ENCODE measurements at places on chromosomes 16 and 17. TPM values are rescaled to one million over a fixed set of nuclear protein-coding genes. Genes with fewer than 3 reads are reported as not detected.

DNA sequence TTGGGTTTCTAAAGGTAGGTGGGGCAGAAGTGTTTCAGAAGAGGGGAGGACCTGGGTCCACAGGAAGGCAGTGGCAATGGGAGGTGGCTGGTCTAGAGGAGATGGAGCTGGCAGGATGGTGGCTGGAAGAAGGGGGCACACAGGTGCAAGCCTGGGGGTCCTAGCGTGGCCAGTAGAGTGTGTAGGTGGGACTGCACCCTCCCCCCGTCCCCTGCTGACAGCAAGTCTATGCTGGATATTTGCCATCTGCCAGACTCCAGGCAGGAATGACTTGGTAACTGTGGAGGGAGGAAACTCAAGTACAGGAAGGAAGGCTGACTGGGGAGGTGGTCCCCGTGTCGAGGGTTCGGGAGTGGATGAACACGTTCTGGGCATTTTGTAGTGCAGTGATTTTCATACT is 8.6 kb downstream of the MED9 start:
- DNase-seq: no peak

DNA sequence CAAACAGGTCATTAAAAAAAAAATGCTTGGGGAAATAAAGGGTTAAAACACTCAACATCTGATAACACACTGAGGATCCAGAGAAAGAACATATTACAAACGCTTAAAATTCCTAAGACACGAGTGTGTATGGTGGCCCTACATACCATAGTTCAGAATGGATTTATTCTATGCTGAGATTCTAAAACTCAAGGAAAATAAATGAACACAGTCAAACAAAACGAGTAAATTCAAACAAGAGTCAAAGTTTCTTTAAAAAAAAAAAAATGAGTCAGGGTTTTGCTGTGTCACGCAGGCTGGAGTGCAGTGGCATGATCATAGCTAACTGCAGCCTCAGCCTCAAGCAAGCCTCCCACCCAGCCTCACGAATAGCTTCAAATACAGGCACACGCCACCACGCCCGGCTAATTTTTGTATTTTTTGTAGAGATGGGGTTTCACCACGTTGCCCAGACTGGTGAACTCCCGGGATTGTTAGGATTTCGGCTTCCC is 17.4 kb downstream of the CRK start:
- no peak for DNase-seq

- no peak for DNase-seq
Observed at GRCh38 chr17:77692571-77693161, 265.8 kb upstream of the TNRC6C start.

DNA sequence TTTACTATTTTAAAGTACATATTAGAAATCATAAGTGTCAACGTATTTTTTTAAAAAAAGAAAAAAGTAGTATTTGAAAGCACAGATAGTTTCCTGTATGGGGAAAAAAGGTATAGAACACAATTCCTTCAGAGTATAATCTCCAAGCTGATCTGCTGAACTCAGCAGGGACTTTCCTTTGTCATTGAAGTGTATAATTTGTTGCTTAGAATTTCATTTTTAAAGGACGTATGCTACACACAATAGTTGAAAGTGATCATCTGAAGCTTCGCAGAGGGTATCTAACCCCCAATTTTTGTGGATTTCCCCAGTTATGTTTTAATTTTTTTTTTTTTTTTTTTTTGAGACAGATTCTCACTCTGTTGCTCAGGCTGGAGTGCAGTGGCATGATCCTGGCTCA is 20.2 kb upstream of the MAPT start:
- DNase-seq: no peak

GRCh38 chr17:21280081-21280518 is 4.4 kb upstream of the MAP2K3 start:
- DNase-seq: peak; percentile 87

DNA sequence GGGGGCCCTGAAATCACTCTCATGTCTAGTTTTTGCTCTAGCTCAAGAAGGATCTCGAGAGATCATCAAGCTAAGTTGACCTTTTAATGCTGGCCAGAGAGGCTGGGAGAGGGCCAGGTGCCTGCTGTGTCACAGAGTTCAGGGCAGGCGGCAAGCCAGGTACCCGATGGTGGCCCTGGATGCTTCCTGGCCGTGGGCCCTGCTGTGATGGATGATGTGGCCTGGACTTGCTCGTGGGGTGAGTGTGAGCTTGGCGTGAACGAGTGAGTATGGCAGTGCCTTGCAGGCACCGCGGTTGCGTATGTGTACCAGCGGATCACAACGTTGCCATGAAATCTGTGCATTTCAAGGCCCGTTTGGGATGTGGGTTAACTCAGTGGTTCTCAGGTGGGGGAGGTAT is 7.4 kb downstream of the IRF8 start:
- no peak for DNase-seq

- no peak for DNase-seq
Observed at GRCh38 chr16:68257251-68257905, 6.9 kb upstream of the SLC7A6 start.

DNA sequence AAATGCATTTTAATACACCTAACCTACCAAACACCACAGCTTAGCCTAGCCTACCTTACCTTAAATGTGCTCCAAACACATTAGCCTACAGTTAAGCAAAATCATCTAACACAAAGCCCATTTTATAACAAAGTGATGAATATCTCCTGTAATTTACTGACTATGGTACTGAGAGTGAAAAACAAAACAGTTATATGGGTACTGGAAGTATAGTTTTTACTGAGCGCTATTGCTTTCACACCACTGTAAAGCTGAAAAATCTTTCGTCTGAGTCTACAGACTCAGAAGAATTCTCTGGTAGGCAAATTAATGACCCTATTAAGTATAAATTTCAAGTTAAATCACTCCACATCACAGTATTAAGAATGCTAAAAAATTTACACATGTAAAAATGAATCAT is 3.5 kb downstream of the GRB2 start:
- DNase-seq: no peak

Gene NTN1
- total RNA-seq: 0.60 TPM

Gene PTRH2
- 9.3 TPM for total RNA-seq

Gene TBC1D3D
- total RNA-seq: 3.8 TPM

DNA sequence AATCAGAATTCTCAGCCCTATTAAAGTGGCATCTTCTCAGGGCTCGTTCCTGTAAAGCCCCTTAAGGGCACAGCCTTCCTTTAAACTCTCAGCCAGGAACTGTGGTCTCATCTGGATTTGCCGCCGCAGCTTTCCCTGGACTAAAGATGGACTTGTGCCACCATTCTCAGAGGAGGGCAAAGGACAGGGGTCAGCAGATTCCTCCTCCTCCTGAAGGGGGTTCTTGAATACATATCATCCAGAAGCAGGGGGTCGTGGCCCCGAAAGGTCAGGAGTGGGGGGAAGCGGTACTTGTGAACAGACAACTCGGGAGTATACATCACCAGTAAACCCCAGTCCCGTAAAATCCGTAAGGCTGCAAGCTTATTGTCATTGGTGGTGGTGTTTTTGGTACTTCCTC is 174.8 kb downstream of the RPTOR start:
- DNase-seq: no peak

DNA sequence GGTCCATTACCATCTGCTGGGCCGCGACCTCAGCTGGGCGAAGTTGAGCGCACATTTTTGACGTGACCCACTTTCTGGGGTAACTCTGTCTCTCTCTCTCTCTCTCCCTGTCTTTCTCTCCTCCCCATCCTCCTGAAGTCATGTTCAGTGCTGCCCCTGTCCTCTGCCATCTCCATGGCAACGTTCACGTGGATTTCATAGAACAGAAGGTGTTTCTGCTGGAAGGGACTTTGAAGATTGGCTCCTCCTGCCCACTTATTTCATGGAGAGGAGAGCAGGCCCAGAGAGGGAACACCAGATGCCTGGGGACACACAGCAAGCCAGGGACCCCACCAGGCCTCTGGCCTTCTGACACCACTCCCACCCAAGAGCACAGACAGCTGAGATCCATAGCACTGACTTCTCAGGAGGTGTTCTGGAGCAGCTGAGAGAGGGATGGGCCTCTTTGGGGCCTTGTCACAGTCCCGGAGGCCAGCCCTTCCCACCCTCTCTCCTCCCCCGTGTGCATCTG is 4.2 kb upstream of the CCNF start:
- no peak for DNase-seq

- DNase-seq: peak; percentile 73
Observed at GRCh38 chr16:12095275-12096156, 119.0 kb downstream of the SNX29 start.

Gene TBC1D3
- total RNA-seq: not detected

DNA sequence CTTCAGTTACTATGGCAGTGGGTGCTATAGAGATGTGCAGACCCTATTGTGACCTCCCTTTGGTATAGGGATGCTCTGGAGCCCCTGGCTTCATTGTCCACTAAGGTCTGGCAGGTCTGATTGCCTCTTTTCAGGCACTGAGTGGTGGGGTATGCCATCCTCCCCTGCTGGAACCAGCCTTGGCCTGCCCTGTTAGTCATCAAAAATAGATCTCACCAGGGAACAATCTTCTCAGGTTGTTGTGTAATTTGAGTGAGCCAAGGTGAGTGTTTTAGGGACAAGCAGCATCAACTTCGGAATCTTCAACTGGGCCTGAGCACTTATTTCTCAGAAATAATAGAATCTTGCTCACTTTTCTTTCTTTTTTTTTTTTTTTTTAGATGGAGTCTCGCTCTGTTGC is 19.6 kb downstream of the HMOX2 start:
- no peak for DNase-seq

Gene KRT222
- not detected for total RNA-seq

DNA sequence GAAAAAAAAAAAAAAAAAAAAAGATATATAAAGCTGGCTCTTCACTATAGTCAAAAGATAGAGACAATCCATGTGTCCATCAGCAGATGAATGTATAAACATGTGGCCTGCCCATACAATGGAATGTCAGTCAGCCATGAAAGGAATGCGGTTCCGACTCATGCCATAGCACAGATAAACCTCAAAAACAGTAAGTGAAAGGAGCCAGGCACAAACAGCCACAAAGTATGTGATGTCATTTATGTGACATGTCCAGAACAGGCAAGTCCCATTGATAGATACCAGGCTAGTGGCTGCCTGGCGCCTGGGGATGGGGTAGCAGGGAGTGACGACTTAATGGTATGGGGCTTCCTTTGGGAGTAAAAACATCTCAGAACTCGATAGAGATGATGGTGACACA is 155.7 kb downstream of the CMIP start:
- peak; percentile 71 for DNase-seq

Gene ABCA3
- total RNA-seq: 14.5 TPM

DNA sequence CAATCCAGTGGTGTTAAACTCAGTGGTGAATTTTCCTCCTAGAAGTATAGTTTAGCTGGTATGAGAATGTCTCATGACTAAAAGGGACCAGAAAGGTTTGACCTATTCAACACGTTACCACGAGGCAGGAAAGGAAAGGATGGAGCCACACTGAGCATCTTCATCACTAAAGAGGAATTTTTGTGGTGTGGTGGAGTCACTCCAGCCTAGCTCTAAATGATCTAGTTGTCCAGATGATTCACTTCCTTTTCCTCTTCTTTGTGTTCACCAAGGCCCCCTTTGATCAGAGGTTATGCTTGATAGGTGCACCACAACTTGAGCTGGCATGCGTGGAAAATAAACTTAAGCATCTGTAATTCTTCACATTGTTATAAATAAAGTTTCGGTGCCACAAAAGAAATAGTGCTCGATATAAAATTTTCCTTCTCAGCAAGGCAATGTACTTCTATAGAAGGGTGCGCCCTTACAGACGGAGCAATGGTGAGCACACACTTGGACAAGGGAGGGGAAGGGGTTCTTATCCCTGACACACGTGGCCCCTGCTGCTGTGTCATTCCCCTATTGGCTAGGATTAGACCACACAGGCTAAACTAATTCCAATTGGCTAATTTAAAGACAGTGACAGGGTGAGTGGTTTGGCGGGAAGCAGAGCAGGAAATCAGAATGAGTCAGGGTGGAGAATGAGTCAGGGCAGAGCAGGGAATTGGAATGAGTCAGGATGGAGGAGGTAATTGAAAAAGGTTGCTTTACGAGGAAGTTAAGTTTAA is 254.6 kb downstream of the HS3ST3A1 start:
- DNase-seq: peak; percentile 91

DNA sequence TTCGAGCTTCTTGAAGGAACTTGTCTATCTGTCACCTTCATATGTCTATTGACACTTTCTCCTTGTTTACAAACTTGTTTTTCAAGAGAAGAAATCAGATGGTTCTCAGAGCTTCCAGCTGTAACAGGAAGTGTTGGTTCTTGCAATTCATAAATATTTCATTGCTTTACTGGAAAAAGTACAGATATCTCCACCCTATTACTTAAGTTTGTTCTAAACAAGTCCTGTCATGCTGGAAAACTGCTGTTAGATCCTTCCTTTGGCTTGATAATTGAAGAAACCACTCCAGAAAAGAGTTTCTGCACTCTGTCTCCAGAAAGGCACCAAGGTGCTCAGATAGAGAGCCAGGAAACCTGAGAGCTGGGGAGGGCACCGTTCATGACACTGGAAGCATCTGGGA is 181.6 kb downstream of the DNAH9 start:
- DNase-seq: no peak

GRCh38 chr16:46947900-46948547 is 25.4 kb downstream of the DNAJA2 start:
- DNase-seq: peak; percentile 63

DNA sequence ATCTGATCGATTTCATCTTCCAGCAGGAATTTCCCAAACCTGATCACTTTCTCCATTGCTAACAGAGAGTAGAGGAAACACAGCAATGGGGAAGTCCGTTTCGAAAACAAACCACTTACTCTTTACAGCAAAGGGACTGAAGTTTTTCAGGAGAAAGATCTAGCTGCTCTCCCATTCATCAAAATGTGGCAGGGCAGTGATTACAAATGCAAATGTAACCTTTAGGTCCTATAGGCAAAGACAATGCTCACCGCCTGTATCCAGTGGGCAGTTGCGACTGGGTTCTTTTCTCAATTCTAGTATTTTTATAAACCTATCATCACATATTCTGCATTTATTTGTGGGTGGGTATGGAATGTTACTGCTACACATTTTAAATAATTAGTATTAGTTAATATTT is 218.0 kb upstream of the ZFHX3 start:
- no peak for DNase-seq

- peak; percentile 55 for DNase-seq
Observed at GRCh38 chr16:85607321-85607765, 5.8 kb upstream of the GSE1 start.

GRCh38 chr16:77744141-77744540 is 21.8 kb downstream of the NUDT7 start:
- DNase-seq: no peak

- no peak for DNase-seq
Observed at GRCh38 chr17:4215882-4216570, 47.8 kb downstream of the ANKFY1 start.

- peak; percentile 49 for DNase-seq
Observed at GRCh38 chr17:79082311-79083190, 7.9 kb downstream of the ENGASE start.

Gene KRT32
- not detected for total RNA-seq

Gene MFSD6L
- not detected for total RNA-seq

Gene ZPBP2
- total RNA-seq: not detected

- DNase-seq: peak; percentile 65
Observed at GRCh38 chr16:51818342-51818944, 667.4 kb upstream of the SALL1 start.

- peak; percentile 18 for DNase-seq
Observed at GRCh38 chr16:2213817-2214718, 572 bp downstream of the PGP start.

Gene MTSS2
- total RNA-seq: 82.3 TPM

Gene IL17C
- not detected for total RNA-seq

- DNase-seq: no peak
Observed at GRCh38 chr16:51440131-51440889, 289.2 kb upstream of the SALL1 start.

GRCh38 chr17:59652119-59652518 is 32.4 kb downstream of the CLTC start:
- DNase-seq: no peak

Gene C1QL1
- 24.6 TPM for total RNA-seq

GRCh38 chr16:12965274-12965804 is 63.9 kb downstream of the SHISA9 start:
- no peak for DNase-seq

Gene QPRT
- total RNA-seq: 268 TPM

Gene TMEM132E
- 0.46 TPM for total RNA-seq
